Stimulated activated memory B cell treated with anti-CD40 and anti-IgM and Interleukin-4, amounts not matched to agents 10 μg/mL and 1 μg/mL and 100 μg/mL, for 72 hours (primary cell): ENCODE measurements at places on chromosomes 7 and 10.

DNA sequence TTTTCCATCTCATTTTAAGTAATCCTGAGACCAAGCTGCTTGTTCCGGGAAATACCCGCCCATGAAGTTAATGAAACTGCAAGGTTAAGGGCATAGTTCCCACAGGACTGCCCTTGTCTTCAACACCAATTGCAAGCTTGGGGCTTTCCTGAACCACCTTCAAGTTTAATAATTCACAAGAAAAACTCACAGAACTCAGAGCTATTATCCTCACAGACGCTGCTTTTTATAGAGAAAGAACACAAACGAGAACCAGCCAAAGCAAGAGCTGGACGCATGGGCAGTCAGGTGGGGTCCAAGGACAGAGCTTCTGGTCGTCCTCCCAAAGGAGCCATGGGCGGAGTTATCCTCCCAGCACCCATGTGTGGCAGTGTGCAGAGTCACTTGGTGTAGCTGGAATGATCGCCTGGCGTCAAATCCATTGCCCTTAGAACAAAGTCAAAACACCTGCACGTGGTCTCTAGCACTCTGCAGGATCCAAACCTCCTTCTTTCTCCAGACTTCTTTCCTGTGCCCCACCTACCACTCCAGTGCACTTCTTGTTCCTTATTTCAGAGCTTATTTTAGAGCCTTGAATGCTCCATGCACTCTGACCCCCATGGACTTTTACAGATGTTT is 56.7 kb downstream of the SNX10 start:
- no peak for ATAC-seq

- no peak for ATAC-seq
Observed at GRCh38 chr7:108535744-108536143, 9.8 kb upstream of the PNPLA8 start.

GRCh38 chr7:20401861-20402746 is 71.4 kb downstream of the ITGB8 start:
- no peak for ATAC-seq

- ATAC-seq, result no peak
Observed at GRCh38 chr7:68348401-68348800, 1249.9 kb upstream of the AUTS2 start.

- ATAC-seq, result peak; percentile 31
Observed at GRCh38 chr10:12707461-12708185, 293.9 kb downstream of the CCDC3 start.

DNA sequence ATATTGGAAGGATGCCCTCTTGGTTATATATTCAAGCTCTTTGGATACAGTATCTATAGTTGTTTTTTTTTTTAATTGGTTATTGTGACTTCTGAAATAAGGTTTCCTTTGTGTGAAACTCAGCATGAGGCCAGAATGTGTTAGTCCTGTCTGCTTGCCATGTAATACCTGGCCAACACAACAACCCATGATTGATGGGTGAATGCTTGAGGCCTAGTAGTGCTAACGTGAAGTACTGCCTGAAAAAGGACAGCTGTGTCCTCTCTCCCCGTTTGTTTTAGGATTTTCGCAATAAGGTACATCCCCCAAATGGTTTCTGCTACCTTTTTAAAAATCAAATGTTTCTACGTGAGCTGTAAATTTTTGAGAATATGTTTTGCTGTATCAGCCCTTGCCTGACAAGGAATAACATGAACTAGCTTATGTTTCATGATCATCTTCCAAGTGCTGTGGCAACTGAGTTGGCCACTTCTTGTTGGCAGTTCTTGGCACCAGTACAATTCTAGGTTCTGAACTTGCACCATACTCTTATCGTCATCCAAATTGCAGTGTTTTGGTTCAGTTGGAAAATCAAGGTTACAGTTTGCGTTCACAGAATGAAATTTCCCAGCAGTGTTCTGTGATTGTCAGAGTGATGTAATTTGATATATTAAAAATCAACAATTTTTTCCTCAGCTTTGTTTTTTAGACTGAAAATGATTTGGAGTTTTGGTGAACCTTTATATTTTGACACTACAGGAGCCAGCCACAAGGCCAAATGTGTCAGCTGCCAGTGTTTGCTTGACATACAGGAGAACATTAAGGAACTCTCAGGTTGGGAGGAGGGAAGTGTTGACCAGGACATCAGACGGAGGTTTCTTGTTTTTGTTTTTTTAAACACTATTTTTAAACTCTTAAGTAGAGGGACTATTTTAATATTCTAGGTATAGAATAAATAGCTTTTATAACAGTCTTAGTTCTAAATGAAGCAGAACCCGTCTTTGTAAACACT is 13.5 kb upstream of the ASCC1 start:
- no peak for ATAC-seq

DNA sequence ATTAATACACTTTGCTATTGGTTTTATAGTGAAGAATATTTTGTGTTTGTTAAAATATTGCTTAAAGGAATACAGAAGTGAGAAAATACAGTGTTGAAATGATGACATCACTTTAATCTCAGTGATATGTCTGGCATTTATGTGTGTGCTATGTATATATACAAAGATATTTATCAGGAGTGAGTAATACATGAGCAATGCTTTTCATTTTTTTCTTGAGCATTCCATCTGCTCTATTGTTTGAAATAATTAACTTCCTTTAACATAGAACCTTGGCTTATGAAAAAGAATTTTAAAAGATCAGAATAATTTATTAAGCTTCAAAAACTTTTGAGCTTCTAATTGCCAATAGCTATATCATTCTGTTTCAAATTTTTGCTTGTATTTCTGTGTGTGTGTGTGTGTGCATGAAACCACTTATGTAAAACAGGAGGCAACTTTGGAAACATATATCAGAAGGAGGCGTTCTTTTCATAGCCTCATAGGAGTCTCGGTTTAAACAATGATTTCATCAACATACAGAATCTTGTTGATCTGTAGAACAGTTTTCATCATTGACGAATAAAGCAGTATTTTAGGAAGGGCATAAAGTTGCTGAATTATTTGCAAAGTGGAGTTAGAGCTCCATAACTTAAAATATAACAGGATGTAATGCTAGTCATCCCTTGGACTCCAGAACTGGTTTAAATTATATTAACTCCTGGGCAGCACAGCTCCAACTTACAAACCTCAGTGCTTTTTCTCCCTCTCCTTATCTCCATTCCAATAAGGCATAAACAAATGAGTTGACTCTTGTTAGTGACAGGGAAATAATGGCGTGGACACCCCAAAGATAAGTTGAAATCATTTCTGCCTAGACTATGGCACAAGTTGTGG is 228.4 kb upstream of the DGKB start:
- no peak for ATAC-seq

GRCh38 chr7:5694912-5695726 is 86.3 kb downstream of the RNF216 start:
- ATAC-seq, result peak; percentile 81

DNA sequence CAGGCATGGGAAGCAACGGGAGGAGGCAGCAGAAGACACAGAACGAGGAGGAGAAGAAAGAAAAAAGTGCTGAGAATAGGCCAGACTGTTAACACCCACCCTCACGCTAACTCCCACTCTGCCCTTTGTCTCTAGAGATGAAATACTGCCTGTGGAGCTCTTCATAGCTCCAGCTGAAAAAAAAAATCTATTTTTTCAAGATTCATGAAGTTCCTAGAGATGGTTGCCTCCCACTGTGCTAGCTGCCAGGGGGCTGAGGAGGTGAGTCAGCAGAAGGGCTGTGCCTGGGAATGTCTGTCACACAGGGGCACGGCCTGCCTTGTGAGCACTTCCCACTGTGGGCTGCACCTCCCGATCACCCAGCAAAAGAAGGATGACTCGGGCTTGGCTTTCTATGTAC is 144.5 kb downstream of the RNF216 start:
- ATAC-seq, result no peak

GRCh38 chr10:11699550-11700097 is 42.6 kb upstream of the ECHDC3 start:
- ATAC-seq, result peak; percentile 31

- peak; percentile 34 for ATAC-seq
Observed at GRCh38 chr7:128790315-128791041, 1.3 kb upstream of the CCDC136 start.

DNA sequence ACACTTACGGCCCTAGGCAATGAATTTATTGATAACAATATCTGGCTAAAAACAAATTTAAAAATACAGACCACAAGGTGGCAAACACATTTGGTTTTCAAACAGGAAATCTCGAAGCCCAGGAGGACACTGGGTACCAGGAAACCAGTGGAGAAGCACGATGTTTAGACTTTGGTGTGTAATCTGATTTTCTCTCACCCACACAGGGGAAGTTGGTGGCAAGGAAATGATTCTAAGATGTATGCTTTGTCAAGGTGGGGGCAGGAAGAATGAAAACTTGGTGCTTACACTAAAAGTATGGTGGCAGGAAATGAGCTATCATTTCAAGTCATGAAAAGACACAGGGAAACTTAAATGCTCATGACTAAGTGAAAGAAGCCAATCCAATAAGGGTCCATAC is 113.2 kb upstream of the ANKRD1 start:
- ATAC-seq, result no peak

GRCh38 chr10:70661623-70662361 is 10.5 kb upstream of the ADAMTS14 start:
- ATAC-seq, result no peak

DNA sequence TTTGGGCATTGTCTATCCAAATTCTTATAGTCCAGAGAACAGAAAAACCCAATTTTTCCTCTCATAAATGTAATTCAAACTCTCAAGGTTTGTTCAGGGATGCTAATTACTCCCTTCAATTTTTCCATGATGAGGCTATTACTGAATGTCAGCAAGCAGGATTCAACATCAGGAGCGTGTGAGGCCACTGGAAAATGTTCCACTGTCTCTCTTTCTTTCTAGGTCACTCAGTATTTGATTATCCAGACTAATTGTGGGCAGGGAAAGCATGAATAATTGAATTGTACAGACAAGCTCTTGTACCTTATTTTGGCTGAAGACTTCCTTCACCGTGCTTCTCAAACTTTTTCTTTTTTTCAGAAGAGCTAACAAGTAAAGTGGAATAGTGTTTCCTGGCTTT is 30.7 kb downstream of the THNSL1 start:
- no peak for ATAC-seq

- ATAC-seq, result no peak
Observed at GRCh38 chr10:104612571-104613205, 28.4 kb upstream of the SORCS3 start.

DNA sequence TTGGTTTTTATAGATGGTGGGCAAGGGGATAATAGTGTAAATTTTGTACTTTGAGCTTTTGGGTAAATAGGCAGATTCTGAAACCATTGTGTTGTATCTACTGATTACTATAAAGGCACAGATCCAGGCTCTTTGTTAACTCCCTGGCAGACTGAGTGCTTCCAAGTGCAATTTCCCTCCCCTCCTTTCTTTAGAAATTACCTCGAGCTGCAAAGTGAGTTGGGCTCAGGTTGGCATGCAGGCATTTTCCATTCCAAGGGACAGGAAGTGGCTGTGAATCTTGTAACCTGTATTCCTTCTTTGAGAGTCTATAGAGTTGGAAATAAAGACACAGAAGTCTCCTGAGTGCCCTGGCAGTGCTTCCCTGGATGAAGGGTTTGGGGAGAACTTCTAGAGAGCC is 494.2 kb upstream of the GALNT17 start:
- ATAC-seq, result no peak

GRCh38 chr10:71817831-71818655 is 33.0 kb downstream of the PSAP start:
- ATAC-seq, result no peak

- ATAC-seq, result peak; percentile 93
Observed at GRCh38 chr7:108294595-108294994, 161.6 kb downstream of the NRCAM start.

GRCh38 chr10:63337455-63338251 is 128.1 kb downstream of the JMJD1C start:
- ATAC-seq, result no peak

- ATAC-seq, result no peak
Observed at GRCh38 chr7:75957021-75957736, 37.2 kb downstream of the TMEM120A start.

DNA sequence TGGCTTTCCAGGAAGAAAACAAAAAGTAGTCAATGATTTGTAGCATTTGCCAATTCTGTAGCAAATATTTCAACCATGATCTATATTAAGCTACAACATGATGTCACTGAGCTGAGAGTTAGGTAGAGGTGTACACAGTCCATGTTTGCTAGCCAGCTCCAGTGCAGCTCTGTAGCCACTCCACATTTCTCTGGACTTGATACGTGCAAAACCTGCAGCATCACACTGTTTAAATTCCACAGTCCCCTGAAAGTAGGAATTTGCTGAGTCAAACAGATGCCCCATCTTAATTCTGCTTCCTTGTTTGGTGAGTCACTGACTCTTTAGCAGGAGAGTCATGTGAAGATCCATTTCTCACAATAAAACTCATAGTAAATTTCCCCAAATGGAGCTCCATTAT is 89.8 kb upstream of the LRRTM3 start:
- ATAC-seq, result no peak

GRCh38 chr10:104021246-104021645 is 54.3 kb downstream of the SLK start:
- ATAC-seq, result no peak

DNA sequence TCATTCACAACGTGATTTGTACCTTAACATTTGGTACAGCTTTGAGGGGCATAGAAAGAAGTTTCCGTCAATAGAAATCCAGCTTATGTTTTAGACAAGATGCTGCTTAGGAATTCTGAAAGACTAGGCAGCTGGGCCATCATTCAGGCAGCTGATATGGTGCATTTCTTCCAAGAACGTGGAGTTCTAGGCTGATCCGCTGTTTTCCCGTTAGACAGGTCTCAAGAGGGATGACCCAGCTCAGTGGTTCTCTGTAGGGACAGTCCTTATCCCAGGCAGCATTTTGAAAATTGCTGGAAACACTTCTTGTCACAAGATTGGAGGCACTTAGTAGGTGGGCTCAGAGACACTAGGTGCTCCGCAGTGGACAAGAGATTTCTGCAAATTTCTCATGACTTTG is 242.7 kb upstream of the FOXK1 start:
- no peak for ATAC-seq

- no peak for ATAC-seq
Observed at GRCh38 chr10:70060389-70060788, 7.7 kb downstream of the MACROH2A2 start.

- ATAC-seq, result peak; percentile 29
Observed at GRCh38 chr10:90289037-90289436, 568.8 kb downstream of the HTR7 start.

GRCh38 chr10:84179059-84179710 is 5.6 kb downstream of the GPR15LG start:
- peak; percentile 91 for ATAC-seq

DNA sequence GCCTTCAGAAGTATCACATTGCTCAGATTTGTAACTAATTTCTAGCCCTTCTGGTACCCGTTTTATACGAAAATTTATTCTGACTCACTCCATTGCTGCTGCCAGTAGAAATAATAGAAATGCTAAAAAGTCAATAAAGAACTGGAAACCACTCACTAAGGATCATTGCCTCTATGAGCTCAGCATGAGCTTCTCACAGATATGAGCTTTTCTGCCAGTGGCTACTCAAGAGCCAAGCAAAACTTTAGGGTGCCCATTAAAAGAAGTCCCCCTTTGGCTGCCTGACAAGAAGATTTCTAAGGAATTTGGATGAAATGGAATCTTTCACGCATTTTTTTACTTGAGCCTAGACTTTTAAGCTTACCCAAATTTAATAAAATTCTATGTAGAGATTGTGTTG is 52.5 kb downstream of the GPR37 start:
- no peak for ATAC-seq
